ENCODE measurements at places on chromosomes 5 and 9. TPM values are rescaled to one million over a fixed set of nuclear protein-coding genes. Genes with fewer than 3 reads are reported as not detected.

DNA sequence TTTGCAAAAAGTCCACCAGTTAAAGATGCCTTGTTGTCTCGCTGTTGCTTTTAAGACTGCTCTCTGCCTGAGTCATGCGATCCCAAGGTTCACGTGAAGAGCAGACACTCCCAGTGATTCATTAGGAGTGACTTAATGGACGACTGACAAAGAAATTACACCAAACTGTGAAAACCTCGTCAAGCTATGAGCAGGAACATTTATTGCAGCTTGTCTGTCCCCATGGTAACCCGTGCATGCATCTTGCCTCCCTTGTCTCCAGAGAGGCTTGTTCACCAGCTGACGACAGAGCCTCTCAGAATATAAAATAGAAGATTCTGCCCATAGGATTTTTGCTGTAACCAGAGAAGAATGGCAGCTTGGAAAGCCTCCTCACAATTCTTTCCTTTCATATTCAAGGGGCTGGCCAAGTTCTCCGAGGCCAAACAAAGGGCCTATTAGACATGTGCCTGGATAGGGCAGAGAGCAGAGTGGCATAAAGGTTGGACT is 352.7 kb downstream of the SPOCK1 start:
- DNase-seq = no peak
- H3K27me3 ChIP-seq = peaks cover 12% of the 10 kb centered on the region
- no peaks in the 10 kb centered on the region for H3K36me3 ChIP-seq
- no peaks in the 10 kb centered on the region for H3K4me1 ChIP-seq

- no peak overlapping the region for H3K27ac ChIP-seq
- no peak overlapping the region for H3K4me3 ChIP-seq
- peaks cover 2% of the 10 kb centered on the region for H3K36me3 ChIP-seq
- no peaks in the 10 kb centered on the region for H3K27me3 ChIP-seq
- peaks cover 2% of the 10 kb centered on the region for H3K4me1 ChIP-seq
Measured at GRCh38 chr5:50623666-50624065, 42.8 kb upstream of the PARP8 start.

GRCh38 chr5:33582417-33582816 is 141.7 kb downstream of the TARS1 start:
- no peaks in the 10 kb centered on the region for H3K4me1 ChIP-seq
- H3K27ac ChIP-seq = no peak overlapping the region
- DNase-seq = no peak
- no peaks in the 10 kb centered on the region for H3K36me3 ChIP-seq
- H3K4me3 ChIP-seq = no peak overlapping the region
- H3K27me3 ChIP-seq = peaks cover 3% of the 10 kb centered on the region

- H3K4me1 ChIP-seq = peaks cover 11% of the 10 kb centered on the region
- no peak overlapping the region for H3K27ac ChIP-seq
- no peak overlapping the region for H3K4me3 ChIP-seq
- H3K36me3 ChIP-seq = no peaks in the 10 kb centered on the region
- no peak for DNase-seq
Measured at GRCh38 chr5:159031513-159031912, 68.2 kb downstream of the EBF1 start.

Gene SPINK9
- total RNA-seq = not detected

Gene SLC34A1
- total RNA-seq = not detected

- no peak for DNase-seq
- no peaks in the 10 kb centered on the region for H3K4me1 ChIP-seq
- no peak overlapping the region for H3K27ac ChIP-seq
- no peaks in the 10 kb centered on the region for H3K27me3 ChIP-seq
- H3K4me3 ChIP-seq = no peak overlapping the region
- no peaks in the 10 kb centered on the region for H3K36me3 ChIP-seq
Measured at GRCh38 chr9:110912419-110913291, 125.6 kb downstream of the LPAR1 start.

DNA sequence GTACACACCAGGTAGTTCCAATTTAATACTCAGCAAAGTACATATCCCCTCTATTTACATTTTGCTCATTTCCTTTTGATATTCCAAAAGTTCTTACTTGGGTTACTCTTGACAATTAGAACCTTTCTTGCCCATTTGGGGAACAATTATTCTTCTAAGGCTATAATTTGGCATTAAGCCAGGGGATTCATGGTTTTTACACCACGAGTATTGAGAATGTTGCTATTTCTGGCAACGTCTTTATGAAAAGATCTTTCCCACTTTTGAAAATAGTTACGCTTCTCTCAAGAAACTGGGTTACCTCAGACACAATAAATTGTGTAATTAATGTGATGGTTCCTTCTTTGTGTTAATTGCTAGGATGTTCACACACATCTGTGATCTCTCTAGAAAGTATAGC is 11.5 kb upstream of the CAAP1 start:
- H3K4me3 ChIP-seq = no peak overlapping the region
- no peak for DNase-seq
- H3K27me3 ChIP-seq = no peaks in the 10 kb centered on the region
- H3K27ac ChIP-seq = no peak overlapping the region
- H3K4me1 ChIP-seq = no peaks in the 10 kb centered on the region

GRCh38 chr9:32579706-32580331 is 6.9 kb upstream of the NDUFB6 start:
- no peak overlapping the region for H3K4me3 ChIP-seq
- DNase-seq = peak; percentile 87
- peaks cover 8% of the 10 kb centered on the region for H3K27me3 ChIP-seq
- no peak overlapping the region for H3K27ac ChIP-seq
- no peaks in the 10 kb centered on the region for H3K36me3 ChIP-seq

Gene FOXE1
- total RNA-seq = 0.07 TPM

DNA sequence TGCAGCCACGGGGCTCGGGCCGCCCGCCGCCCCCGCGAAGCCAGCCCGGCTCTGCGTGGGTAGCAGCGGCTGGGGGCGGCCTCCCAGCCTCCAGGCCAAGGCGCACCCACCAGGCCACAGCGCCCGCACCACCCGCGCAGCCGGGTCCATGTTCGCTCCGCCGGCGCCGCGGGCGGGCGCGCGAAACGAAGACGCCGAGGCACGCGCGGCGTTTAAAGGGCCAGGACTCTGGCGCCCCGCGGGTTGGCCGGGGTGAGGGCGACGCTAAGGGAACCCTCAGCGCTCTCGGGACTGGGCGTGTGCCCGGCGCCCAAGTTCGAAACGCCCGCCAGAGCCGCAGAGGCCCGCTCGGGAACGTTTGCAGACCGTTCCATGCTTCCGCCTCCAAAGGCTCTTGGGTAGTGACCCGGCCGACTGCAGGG is at the start of gene PTGES2:
PTGES2 (minus strand) TSS at position 162 of the 422 bp plus-strand sequence; CDS start at position 150, 12 bp downstream.
- peaks cover 29% of the 10 kb centered on the region for H3K4me1 ChIP-seq
- H3K4me3 ChIP-seq = peak within 1 kb of the TSS; percentile 96
- peak within 1 kb of the TSS; percentile 96 for H3K27ac ChIP-seq
- DNase-seq = peak; percentile 88
- peaks cover 2% of the 10 kb centered on the region for H3K27me3 ChIP-seq
- peaks cover 15% of the 10 kb centered on the region for H3K36me3 ChIP-seq

Gene FOXD4L3
- not detected for total RNA-seq

GRCh38 chr5:135571066-135571609 is 7.7 kb downstream of the CXCL14 start:
- H3K27ac ChIP-seq = no peak overlapping the region
- H3K4me1 ChIP-seq = no peaks in the 10 kb centered on the region
- no peak overlapping the region for H3K4me3 ChIP-seq
- no peaks in the 10 kb centered on the region for H3K36me3 ChIP-seq

Gene CCDC187
- total RNA-seq = not detected

DNA sequence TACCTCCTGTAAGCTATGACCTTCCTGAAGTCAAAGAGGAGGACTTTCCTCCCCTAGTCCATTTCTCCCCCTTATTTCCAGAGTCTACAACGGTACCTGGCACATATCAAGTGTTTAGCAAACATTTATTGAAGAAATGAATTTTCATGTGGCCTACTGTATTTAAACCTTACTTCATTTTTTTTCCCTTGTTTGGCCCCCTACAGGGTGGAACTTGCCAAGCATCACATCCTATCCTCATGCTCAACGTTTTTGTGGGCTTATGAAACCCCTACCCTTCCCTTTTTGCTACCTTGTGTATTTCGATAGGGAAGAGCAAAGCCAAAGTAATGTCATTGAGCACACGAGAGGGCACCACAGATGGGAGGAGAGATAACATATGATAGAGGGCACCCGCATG is 1857.8 kb upstream of the WWC1 start:
- H3K27ac ChIP-seq = no peak overlapping the region
- H3K27me3 ChIP-seq = no peaks in the 10 kb centered on the region
- H3K4me3 ChIP-seq = no peak overlapping the region
- DNase-seq = no peak
- H3K4me1 ChIP-seq = no peaks in the 10 kb centered on the region

DNA sequence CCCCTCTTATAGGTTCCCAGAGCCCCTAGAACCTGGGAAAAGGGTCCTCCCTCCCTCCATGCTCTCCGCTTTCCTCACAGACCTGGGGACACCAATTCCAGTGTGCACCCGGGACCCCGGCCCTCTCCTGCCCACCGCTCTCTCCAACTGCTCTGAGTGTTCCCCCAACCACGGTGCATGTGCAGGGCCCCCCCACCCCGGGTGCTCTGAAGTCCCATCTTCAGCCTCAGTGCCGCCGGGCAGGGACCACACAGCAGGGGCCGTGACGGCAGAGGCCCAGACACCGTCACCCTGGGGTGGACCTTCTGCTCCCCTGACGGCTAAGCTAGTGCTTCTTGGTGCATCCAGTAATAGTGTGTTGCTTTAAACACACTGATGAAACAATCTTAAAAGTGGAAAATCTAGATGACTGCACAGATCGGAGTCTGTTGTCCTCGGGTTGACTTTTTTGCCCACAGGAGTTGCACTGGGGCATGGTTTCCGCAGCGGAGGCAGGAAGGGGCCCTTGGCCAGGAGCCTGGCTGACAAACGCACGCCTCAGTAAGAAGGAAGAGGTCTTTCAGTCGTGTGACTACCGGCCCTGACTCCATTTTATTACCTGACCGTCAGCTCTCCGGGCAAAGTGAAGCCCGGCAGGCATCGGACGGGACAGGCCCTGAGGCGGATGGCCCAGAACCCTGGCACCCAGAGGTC is 36.2 kb upstream of the SLC6A3 start:
- no peaks in the 10 kb centered on the region for H3K27me3 ChIP-seq
- DNase-seq = no peak
- no peak overlapping the region for H3K27ac ChIP-seq

- no peaks in the 10 kb centered on the region for H3K36me3 ChIP-seq
- no peak for DNase-seq
- no peaks in the 10 kb centered on the region for H3K27me3 ChIP-seq
- H3K4me1 ChIP-seq = no peaks in the 10 kb centered on the region
Measured at GRCh38 chr9:682633-683508, 158.6 kb upstream of the DMRT1 start.

DNA sequence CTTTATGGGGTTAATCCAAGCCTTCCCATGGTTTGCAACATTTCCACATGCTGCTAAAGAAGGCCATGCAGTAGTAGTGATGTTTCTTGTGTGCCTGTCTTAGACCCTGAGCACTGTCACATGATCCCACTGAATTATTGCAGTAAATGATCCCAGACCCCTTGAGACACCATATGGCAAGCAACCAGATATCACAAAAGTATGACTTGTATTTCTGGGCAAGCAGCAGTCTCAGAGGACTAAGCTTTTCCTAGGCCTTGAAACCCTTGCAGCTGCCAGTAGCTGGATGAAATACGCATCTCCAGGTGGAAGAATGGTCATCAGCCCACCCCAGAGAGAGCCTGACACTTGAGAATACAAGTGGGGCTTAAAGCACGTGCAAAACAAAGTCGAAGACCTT is 41.8 kb downstream of the CDO1 start:
- H3K27ac ChIP-seq = no peak overlapping the region
- no peak for DNase-seq

DNA sequence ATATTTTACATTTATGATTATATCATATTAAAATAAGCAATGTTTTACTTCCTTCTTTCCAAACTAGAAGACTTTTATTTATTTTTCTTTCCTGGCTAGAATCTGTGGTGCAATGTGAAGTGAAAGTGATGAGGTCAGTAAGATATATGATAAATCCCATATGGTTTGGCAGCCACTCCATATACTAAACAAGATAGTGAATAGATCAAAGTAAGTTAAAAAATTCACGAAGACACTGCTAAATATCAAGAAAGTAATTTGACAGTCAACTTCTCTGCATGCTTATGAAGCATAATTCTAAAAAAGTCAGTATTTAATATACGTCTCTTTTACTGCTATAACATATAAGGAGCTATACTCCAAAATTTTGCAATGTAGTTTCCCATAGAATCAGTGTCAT is 972.8 kb downstream of the DTWD2 start:
- no peaks in the 10 kb centered on the region for H3K36me3 ChIP-seq
- DNase-seq = no peak
- H3K4me1 ChIP-seq = no peaks in the 10 kb centered on the region
- no peaks in the 10 kb centered on the region for H3K27me3 ChIP-seq
- no peak overlapping the region for H3K4me3 ChIP-seq

Data from activated CD4-positive, alpha-beta T cell treated with anti-CD3 and anti-CD28 coated beads for 36 hours (primary cell).